H1 (cell line): ENCODE measurements at places on chromosomes 2 and 18. TPM values are rescaled to one million over a fixed set of nuclear protein-coding genes. Genes with fewer than 3 reads are reported as not detected.

GRCh38 chr2:201974171-201975100, 59.2 kb upstream of the FZD7 start:
- H3K4me1 ChIP-seq, result peaks cover 27% of the 10 kb centered on the region
- no peaks in the 10 kb centered on the region for H3K27me3 ChIP-seq
- H3K4me3 ChIP-seq, result no peak overlapping the region
- DNase-seq, result no peak
- no peaks in the 10 kb centered on the region for H3K36me3 ChIP-seq

- no peak for DNase-seq
- no peaks in the 10 kb centered on the region for H3K27me3 ChIP-seq
- H3K27ac ChIP-seq, result no peak overlapping the region
- H3K4me3 ChIP-seq, result no peak overlapping the region
- H3K36me3 ChIP-seq, result no peaks in the 10 kb centered on the region
Observed at GRCh38 chr2:86302320-86302719, 35.1 kb downstream of the REEP1 start.

- no peak for DNase-seq
- peaks cover 5% of the 10 kb centered on the region for H3K4me1 ChIP-seq
- H3K27ac ChIP-seq, result no peak overlapping the region
Observed at GRCh38 chr2:127216095-127216494, 4.0 kb downstream of the CYP27C1 start.

DNA sequence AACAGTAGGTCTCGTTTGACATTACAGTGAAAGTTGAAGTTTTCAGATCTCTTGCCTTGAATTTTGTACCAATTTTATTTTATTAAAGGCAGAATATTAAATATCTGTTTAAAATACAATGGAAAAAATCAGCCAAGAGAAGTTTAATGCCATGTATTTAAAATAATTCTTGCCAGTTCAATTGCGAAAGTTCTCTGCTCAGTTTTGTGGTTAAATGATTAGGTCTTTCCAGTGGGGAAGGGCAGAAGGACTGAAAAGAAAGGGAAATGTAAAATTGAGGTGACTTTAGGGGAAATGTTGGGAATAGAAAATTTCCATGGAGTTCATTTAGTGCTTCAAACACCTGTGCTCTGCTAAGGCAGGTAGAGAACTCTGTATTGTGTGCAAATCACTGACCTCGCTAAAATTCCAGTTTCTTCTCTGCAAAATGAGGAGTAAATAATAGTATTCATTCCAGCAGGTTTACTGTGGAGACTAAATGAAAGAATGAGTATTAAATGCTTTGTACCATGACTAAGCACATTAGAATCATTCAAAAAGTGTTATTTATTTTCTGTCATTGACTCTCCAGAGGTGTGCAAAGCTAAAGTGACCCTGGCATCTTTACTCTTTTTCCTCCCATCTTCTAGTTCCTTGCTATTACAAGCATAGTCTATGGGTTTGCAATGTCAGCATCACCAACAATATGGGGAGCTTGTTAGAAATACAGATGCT, 74.4 kb downstream of the KIAA1328 start:
- no peak overlapping the region for H3K4me3 ChIP-seq
- no peaks in the 10 kb centered on the region for H3K27me3 ChIP-seq
- no peaks in the 10 kb centered on the region for H3K36me3 ChIP-seq

- no peaks in the 10 kb centered on the region for H3K27me3 ChIP-seq
- DNase-seq, result no peak
- no peaks in the 10 kb centered on the region for H3K4me1 ChIP-seq
- no peaks in the 10 kb centered on the region for H3K36me3 ChIP-seq
Observed at GRCh38 chr2:241620419-241620769, 16.6 kb downstream of the THAP4 start.

DNA sequence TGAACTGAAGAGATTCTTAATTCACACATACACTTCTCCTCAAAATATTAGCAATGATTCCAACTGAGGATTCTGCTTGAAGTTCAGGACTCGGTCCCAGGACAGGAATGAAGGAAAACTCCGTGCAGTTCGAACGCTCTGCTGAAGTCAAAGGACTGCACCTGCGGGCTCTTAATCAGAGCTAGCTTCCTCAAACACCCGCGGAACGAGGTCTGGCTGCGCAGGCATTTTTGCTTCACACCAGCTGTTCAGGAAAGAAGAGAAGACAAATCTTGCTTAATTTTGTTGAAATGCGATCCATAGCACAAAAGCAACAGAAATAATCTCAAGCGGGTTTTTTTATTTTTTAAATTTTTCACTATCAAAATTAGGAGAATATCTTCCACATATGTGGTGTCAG, 175.6 kb downstream of the LAMA1 start:
- peaks cover 9% of the 10 kb centered on the region for H3K36me3 ChIP-seq
- H3K4me1 ChIP-seq, result no peaks in the 10 kb centered on the region
- H3K4me3 ChIP-seq, result no peak overlapping the region
- H3K27me3 ChIP-seq, result no peaks in the 10 kb centered on the region
- no peak overlapping the region for H3K27ac ChIP-seq
- no peak for DNase-seq

- no peak overlapping the region for H3K27ac ChIP-seq
- no peak for DNase-seq
- H3K27me3 ChIP-seq, result no peaks in the 10 kb centered on the region
Observed at GRCh38 chr18:35267809-35268208, 22.2 kb downstream of the ZSCAN30 start.

DNA sequence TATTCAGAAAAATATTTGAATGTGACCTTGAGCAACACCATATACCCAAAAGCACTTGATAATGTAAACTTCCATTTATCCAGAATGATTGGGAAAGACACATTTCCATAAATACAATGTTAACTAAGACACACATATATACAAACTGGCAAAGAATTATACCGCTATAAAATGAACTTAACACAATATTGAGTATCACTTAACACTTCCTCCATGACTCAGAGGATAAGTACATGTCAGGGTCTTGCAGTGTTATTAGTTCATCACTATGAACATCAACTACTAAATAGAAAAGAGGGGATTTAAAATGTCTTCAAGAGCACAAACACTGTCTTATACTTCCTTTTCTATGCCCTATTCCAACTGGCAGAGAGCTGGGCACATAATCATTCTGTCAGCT, 18.6 kb downstream of the WDSUB1 start:
- H3K27ac ChIP-seq, result no peak overlapping the region
- no peaks in the 10 kb centered on the region; the same call in 1 of the 2 replicates for H3K36me3 ChIP-seq
- no peaks in the 10 kb centered on the region for H3K4me1 ChIP-seq
- DNase-seq, result no peak

- H3K27me3 ChIP-seq, result no peaks in the 10 kb centered on the region
- no peak overlapping the region for H3K4me3 ChIP-seq
Observed at GRCh38 chr18:23210526-23210925, 75.2 kb downstream of the CABLES1 start.

DNA sequence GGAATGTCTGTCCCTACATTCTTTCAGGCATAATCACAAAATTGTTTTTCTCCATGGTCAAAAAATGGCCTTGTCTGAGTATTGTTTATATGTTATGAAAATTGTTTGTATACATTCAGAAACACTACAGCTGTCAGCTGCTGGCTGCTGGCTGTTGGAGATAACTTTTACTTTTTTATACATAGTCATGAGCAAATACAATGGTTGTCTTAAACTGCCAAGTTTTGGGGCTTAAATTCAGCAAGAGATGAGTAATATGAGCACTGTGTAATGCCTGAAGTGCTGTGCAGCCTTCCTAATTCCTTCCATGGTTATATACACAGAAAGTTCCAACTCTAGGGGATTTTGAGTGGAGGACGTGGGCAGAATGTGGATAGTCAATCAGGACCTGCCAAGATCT, 168.9 kb upstream of the RMP24 start:
- no peak overlapping the region for H3K27ac ChIP-seq
- H3K27me3 ChIP-seq, result no peaks in the 10 kb centered on the region
- no peak overlapping the region for H3K4me3 ChIP-seq
- no peaks in the 10 kb centered on the region for H3K36me3 ChIP-seq
- DNase-seq, result no peak

- H3K27me3 ChIP-seq, result no peaks in the 10 kb centered on the region
- H3K27ac ChIP-seq, result no peak overlapping the region
- H3K36me3 ChIP-seq, result no peaks in the 10 kb centered on the region
- H3K4me3 ChIP-seq, result no peak overlapping the region
- no peaks in the 10 kb centered on the region for H3K4me1 ChIP-seq
- no peak for DNase-seq
Observed at GRCh38 chr2:120262150-120262549, 9.5 kb downstream of the RALB start.

DNA sequence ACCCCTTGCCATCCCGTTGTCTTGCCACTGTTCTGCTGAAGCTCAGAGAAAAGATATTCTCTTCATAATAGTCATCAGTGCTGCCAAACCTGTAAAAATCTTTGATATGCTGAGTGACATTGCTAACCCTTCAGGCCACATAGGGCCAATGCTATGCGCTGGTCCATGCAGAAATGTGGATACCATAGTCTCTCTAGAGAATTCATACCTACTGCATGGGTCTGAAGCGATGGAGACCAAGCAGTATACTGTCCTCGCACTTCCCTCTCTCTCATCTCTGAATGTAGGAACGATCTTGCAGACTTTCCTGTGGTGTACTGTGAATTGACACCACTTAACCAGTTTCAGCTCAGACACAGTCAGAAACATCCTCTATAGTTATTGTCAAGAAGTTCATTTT, 17.9 kb upstream of the ANKRD44 start:
- no peak overlapping the region for H3K27ac ChIP-seq
- no peaks in the 10 kb centered on the region for H3K4me1 ChIP-seq
- H3K4me3 ChIP-seq, result no peak overlapping the region

RUFY4 gene
- 0.32 TPM in 1 of 2 replicates, not detected in the other for total RNA-seq

KCNG2 gene
- 0.19 TPM in 1 of 2 replicates, not detected in the other for total RNA-seq
